ENCODE measurements at places on chromosomes 16 and 17. TPM values are rescaled to one million over a fixed set of nuclear protein-coding genes. Genes with fewer than 3 reads are reported as not detected.

DNA sequence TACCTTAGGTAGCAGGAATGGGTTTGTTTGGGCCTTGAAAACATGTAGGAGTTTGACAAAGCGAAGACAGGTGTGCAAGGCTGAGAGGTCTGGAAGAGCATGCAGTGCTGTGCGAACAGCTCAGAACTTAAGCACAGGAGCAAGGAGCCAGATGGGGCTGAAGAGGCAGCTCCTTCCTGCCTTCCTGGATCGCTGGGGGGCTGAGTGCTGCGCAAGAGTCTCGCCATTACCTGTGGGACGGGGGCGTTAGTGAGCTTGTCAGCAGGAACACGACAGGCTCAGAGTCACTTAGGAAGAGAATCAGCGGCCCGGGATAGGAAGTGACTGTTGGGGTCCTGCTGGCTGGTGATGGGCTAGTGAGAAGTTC, 464 bp upstream of the MRM1 start:
- H3K27ac ChIP-seq, result peak overlapping the region; percentile 77
- H3K27me3 ChIP-seq, result no peaks in the 10 kb centered on the region
- peak overlapping the region; percentile 85 for H3K4me3 ChIP-seq
- peaks cover 27% of the 10 kb centered on the region for H3K4me1 ChIP-seq
- H3K36me3 ChIP-seq, result no peaks in the 10 kb centered on the region

DNA sequence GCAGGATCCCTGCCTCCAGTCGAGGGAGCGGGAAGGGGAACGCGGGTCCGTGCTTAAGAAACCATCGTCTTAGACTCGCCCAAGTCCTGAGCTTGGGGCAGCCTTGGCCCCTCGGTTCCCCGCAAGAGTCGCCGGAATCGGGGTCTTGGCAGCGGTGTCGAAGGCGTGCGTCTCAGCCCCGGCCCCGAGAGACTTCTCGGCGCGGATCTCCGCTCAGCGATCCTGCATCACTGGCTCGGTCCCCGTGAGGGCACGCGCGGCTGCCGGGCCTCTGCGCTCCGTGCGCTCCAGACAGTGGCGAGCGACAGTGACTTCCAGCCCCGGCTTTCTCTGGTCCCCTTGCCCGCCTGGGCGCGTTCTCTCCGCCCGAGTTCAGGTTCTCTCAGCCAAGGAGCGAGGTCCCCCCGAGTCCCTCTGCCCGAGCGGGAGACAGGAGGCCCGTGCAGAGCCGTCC, 380 bp downstream of the HS3ST3A1 start:
- no peak overlapping the region for H3K4me3 ChIP-seq
- no peak overlapping the region for H3K27ac ChIP-seq
- no peak for DNase-seq

GRCh38 chr17:4998732-4999429, 1.1 kb downstream of the KIF1C start:
- H3K36me3 ChIP-seq, result peaks cover 9% of the 10 kb centered on the region
- no peaks in the 10 kb centered on the region for H3K27me3 ChIP-seq
- peaks cover 25% of the 10 kb centered on the region for H3K4me1 ChIP-seq

DNA sequence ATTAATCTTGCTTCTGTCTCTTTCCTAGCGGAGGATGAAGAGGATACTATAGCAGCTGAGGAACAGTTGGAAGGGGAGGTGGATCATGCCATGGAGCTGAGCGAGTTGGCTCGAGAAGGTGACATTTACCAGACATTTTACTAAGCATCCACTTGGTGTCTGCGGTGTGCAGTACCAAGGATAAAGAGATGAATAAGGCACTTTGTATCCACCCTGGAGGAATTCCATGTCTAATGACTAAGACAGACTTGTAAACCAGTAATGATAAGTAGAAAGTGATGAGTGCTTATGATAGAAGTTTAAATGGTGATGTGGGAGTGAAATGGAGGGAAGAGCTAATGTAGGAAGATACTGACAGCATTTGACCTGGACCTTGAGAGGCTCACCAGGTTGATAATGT, 12.0 kb downstream of the SRCAP start:
- H3K27me3 ChIP-seq, result no peaks in the 10 kb centered on the region
- no peak for DNase-seq
- peaks cover 5% of the 10 kb centered on the region for H3K4me1 ChIP-seq
- H3K27ac ChIP-seq, result no peak overlapping the region

DNA sequence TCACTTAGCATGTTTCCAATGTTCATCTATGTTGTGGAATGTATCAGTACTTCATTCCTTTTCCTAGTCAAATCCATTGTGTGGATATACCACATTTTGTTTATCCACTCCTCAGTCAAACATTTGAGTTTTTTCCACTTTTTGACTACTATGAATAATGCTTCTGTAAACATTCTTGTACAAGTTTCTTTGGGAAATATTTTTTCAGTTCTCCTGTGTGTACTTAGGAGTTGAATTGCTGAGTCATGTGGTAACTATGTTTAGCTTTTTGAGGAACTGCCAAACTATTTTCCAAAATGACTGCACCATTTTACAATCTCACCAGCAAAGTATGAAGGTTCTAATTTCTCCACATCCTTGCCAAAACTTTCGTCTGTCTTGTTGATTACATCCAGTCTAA, 223.7 kb upstream of the AXIN2 start:
- H3K36me3 ChIP-seq, result no peaks in the 10 kb centered on the region
- no peaks in the 10 kb centered on the region for H3K27me3 ChIP-seq
- H3K4me3 ChIP-seq, result no peak overlapping the region
- DNase-seq, result no peak
- H3K4me1 ChIP-seq, result no peaks in the 10 kb centered on the region

- no peaks in the 10 kb centered on the region for H3K36me3 ChIP-seq
- H3K27me3 ChIP-seq, result no peaks in the 10 kb centered on the region
- no peak overlapping the region for H3K27ac ChIP-seq
- H3K4me3 ChIP-seq, result no peak overlapping the region
Measured at GRCh38 chr17:8865811-8866210, 1.7 kb downstream of the PIK3R6 start.

DNA sequence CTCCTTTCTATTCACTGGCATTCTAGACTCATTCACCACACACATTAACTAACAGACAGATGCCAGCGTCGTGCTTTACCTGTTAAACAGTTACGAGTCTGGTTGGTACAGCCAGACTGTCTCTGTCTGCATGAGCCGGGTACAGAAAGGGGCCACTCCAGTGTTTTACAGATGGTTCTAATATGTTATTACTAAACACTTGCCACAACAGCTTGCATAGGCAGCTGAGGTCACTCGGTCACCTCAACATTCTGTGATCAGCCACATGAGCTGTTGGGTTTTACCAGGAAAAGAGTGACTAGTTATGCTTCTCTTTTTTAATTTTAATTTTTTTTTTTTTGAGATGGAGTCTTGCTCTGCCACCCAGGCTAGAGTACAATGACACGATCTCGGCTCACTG, 25.2 kb downstream of the CD300A start:
- H3K27me3 ChIP-seq, result peaks cover under 1% of the 10 kb centered on the region
- no peaks in the 10 kb centered on the region for H3K4me1 ChIP-seq
- H3K4me3 ChIP-seq, result no peak overlapping the region
- no peak for DNase-seq
- H3K36me3 ChIP-seq, result no peaks in the 10 kb centered on the region

GRCh38 chr16:82755570-82756282, 129.0 kb downstream of the CDH13 start:
- H3K4me1 ChIP-seq, result no peaks in the 10 kb centered on the region
- no peak overlapping the region for H3K27ac ChIP-seq
- H3K27me3 ChIP-seq, result no peaks in the 10 kb centered on the region
- H3K4me3 ChIP-seq, result no peak overlapping the region
- no peak for DNase-seq

GRCh38 chr17:57920916-57921703, 34.1 kb downstream of the CUEDC1 start:
- DNase-seq, result no peak
- H3K27me3 ChIP-seq, result no peaks in the 10 kb centered on the region
- H3K36me3 ChIP-seq, result no peaks in the 10 kb centered on the region
- no peak overlapping the region for H3K27ac ChIP-seq

GRCh38 chr17:63096426-63096825, 130.4 kb downstream of the TANC2 start:
- no peaks in the 10 kb centered on the region for H3K27me3 ChIP-seq
- H3K36me3 ChIP-seq, result no peaks in the 10 kb centered on the region
- no peak overlapping the region for H3K4me3 ChIP-seq

DNA sequence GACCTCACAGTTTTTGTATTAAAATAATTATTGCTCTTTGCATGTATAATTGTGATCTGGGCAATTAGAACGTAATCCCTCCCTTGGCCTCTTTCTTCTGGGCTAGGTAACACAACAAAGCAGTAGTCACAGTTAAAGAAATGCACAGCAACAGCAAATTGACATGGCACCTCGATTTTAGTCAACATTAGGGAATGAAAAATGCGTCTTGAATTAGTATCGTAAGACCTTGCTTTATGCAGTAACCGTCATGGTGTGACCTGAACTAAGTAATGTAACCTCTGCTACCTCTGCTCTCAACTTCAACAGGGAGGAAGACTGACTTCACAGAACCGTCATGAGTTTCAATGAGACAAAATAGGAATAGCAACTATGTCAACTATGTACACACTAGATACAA, 265.4 kb upstream of the MAF start:
- H3K27me3 ChIP-seq, result peaks cover 2% of the 10 kb centered on the region
- no peak overlapping the region for H3K4me3 ChIP-seq
- no peaks in the 10 kb centered on the region for H3K4me1 ChIP-seq

GRCh38 chr16:57795431-57795878, 6.8 kb downstream of the KIFC3 start:
- no peak overlapping the region for H3K27ac ChIP-seq
- no peak overlapping the region for H3K4me3 ChIP-seq
- DNase-seq, result peak; percentile 55
- H3K4me1 ChIP-seq, result no peaks in the 10 kb centered on the region

DNA sequence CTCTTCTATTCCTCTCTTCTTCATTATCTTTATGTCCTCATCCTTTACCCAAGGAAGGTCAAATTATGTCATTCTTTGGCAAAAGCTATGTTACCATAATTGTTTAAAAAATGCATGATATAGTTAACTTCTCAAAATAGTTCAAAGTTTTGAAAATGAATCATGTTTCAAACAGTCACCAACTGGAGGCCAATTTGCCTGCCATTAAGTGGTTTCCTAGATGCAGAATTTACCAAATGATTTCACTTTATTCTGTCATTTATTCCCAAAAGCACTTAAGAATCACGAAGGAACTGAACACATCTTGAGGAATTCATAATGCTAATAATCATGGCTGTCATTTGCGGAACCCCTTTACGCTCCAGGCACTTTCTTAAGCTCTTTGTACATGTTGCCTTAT, 190.9 kb upstream of the CDH11 start:
- no peaks in the 10 kb centered on the region for H3K36me3 ChIP-seq
- no peak overlapping the region for H3K27ac ChIP-seq
- no peak for DNase-seq
- no peaks in the 10 kb centered on the region for H3K4me1 ChIP-seq
- no peaks in the 10 kb centered on the region for H3K27me3 ChIP-seq
- no peak overlapping the region for H3K4me3 ChIP-seq

GRCh38 chr17:49978501-49978900, 9.5 kb downstream of the DLX4 start:
- DNase-seq, result no peak
- no peak overlapping the region for H3K4me3 ChIP-seq
- H3K27me3 ChIP-seq, result peaks cover 19% of the 10 kb centered on the region
- H3K36me3 ChIP-seq, result no peaks in the 10 kb centered on the region

DNA sequence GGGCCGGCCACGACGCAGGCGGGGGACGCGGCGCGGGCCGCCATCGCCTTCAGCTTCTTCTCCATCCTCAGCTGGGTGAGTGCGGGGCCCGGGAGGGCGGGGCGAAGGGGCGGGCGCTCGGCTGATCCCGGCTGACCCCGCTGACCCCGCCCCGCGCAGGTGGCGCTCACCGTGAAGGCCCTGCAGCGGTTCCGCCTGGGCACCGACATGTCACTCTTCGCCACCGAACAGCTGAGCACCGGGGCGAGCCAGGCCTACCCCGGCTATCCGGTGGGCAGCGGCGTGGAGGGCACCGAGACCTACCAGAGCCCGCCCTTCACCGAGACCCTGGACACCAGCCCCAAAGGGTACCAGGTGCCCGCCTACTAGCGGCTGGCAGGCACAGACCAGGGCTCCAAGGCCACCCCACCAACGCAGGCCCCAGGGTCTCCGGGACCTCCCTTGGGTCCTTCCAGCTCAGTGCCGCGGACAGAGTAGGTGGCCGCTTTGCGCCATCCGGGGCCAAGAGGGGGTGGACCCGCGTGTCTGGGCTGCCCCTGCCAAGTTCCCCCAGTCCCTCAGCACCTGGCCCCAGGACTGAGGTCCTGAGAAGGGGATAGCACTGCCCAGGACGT, 3.0 kb downstream of the SYNGR3 start:
- peaks cover 20% of the 10 kb centered on the region for H3K4me1 ChIP-seq
- H3K36me3 ChIP-seq, result no peaks in the 10 kb centered on the region
- DNase-seq, result no peak
- H3K27ac ChIP-seq, result peak overlapping the region; percentile 77
- H3K4me3 ChIP-seq, result no peak overlapping the region
- H3K27me3 ChIP-seq, result peaks cover 6% of the 10 kb centered on the region

DNA sequence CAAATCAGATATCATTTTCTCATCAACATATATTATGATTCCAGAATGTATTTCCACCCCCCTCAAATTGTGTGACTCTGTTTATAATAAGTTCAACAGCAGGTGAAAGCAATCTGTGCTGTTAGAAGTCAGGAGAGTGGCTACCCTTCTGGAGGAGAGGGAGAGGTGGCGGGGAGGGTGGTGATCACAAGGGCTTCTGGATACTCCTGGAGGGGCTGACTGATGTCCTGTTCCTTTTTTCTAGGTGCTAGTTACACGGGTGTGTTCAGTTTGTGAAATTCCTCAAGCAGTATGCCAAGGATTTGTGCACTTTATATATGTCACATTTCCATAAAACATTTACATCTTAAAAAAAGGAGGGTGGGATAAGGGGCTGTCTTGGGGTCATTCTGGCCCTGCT, 119.1 kb downstream of the IRF8 start:
- no peaks in the 10 kb centered on the region for H3K36me3 ChIP-seq
- no peak for DNase-seq

- H3K4me1 ChIP-seq, result no peaks in the 10 kb centered on the region
- H3K4me3 ChIP-seq, result no peak overlapping the region
- no peak overlapping the region for H3K27ac ChIP-seq
- no peak for DNase-seq
Measured at GRCh38 chr16:85712801-85713200, 24.0 kb upstream of the GINS2 start.

GRCh38 chr16:2213817-2214718, 572 bp downstream of the PGP start:
- peak overlapping the region; percentile 41 for H3K27ac ChIP-seq
- DNase-seq, result peak; percentile 28
- H3K4me1 ChIP-seq, result peaks cover 18% of the 10 kb centered on the region

Gene ZP2
- polyA plus RNA-seq, result not detected

Gene PRCD
- 0.52 TPM for polyA plus RNA-seq

Gene ABCA6
- not detected for polyA plus RNA-seq

Gene CLDN9
- polyA plus RNA-seq, result not detected

Gene HEATR9
- not detected for polyA plus RNA-seq

Gene SLFN14
- not detected for polyA plus RNA-seq

Gene PRR11
- polyA plus RNA-seq, result 1.2 TPM

Gene C16orf74
- polyA plus RNA-seq, result 30.6 TPM

Gene KRT9
- polyA plus RNA-seq, result not detected

Gene PSMD11
- 129 TPM for polyA plus RNA-seq

Gene CMTM1
- polyA plus RNA-seq, result 0.90 TPM

Gene SLC35B1
- 38.8 TPM for polyA plus RNA-seq

Gene NUDT16L1
- 110 TPM for polyA plus RNA-seq

Data from CD4-positive, CD25-positive, alpha-beta regulatory T cell (primary cell).